Neural progenitor cell (in vitro differentiated cells): ENCODE measurements at places on chromosomes 2 and 18.

DNA sequence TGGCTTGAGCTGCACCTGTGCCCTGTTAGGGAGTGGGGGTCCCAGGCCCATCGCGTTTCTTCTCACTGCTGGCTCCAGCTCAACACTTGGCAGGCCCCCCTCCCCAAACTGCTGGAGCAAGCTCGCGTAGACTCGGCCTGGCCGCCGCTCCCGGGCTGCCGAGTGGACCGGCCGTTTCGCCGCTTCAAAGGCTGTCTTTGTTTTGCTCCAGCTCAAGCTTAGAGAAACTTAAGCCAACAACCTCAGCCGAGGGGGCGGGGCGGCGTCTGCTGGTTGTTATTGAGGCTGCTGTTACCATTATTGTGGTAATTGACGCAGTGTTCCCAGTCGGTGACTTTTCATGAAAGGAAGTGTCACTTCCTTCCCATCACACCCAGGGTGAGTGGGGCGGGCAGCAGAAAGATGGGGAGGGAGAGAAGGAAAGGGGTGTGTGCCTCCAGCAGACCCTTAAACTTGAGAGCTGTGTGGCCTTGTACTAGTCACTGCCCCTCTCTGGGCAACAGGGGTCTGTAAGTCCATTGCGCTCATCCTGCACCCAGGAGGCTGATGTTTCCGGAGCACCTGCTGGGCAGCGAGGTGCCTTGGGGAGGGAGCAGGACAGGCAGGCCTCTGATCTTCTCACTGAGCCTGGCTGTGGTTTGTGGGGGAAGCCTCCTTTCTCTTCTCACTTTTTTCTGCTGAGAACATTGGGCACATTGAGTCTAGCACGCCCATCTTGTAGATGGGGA is 2.1 kb downstream of the ARID5A start:
- peak; percentile 95 for DNase-seq

- DNase-seq = no peak
These were observed 102.7 kb downstream of the MAP2 start for GRCh38 chr2:209526561-209526960.

DNA sequence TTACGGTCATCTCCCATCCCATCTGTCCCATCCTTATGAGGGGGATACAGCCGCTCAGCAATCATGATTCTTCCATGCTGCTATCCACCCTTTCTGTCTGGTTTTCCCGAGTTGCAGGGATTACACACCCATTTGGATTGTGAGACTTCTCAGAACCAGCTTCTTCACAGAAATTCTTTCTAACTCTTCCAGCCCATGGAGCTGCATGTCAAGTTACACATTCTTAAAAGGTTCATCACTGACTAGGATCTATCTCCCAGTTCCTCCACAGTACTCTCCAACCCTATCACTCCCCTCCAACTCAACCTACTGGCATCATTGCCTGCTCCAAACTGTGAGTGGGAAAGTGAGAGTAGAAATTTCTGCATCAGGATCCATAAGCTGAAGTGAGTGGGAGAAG is 558.2 kb upstream of the TNP1 start:
- no peak for DNase-seq

DNA sequence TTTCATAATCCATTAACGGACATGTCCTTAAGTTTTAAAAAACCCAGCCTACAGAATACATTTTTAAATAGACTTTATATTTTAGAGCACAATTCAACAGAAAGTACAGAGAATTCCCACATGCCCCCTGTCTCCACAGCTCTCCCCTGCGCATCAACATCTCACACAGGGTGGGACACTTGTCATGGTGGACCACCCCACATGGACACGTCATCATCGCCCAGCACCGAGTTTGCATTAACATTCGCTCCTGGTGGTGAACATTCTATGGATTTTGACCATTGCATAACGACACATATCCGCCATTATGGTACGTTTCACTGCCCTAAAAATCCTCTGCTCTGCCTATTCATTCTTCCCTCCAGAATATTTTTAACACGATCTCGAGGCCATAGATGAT is 1.1 kb upstream of the KCNF1 start:
- DNase-seq = no peak

GRCh38 chr2:123512547-123512946 is 512.5 kb upstream of the CNTNAP5 start:
- no peak for DNase-seq

DNA sequence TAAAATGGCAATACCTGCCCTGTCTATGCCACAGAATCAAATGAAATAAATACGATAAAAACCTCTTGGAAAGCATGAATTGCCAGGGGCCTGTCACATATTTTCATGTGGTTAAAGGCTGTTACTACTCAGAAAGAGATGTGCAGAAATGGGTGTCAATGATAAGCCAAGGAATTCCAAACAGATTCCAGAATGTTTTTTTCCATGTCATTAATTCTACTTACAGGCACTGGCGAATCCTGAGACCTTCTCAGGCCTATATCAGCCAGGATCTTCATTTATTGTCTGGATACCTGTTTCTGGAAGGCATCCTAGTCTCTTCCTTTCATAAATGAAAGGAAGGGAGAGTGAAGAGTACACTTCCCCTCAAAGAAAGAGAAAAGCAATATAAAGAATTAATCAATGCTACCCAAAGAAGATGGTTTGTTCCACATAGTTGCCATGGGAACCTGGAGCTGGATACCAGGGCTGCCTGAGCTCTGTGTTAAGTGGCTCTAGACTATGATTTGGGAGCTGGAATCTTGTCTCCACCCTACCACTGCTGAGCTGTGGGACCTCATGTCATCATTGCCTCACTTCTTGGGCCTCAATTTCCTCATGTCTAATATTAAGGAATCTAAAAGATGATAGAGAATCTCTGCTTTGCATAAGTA is 335.1 kb upstream of the SKOR2 start:
- no peak for DNase-seq

- no peak for DNase-seq
These were observed 60.6 kb downstream of the ZCCHC2 start for GRCh38 chr18:62583376-62583775.

DNA sequence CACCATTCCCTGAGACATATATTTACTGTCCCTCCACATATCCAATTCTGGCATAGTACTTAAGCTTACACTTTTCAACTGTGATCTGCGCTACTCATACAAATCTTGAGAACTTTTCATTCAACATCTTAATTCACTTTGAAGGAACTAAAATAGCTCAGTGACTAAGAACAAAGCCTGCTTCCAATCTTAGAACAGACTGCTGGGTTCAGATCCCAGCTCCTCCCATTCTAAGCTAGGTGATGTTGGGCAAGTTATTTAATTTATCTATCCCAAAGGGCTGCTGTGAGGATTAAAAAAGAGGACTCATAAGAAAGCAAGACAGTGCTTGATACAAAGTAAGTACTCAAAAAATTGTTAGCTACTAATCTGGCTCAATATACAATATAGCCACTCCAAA is 57.9 kb downstream of the UGP2 start:
- no peak for DNase-seq

DNA sequence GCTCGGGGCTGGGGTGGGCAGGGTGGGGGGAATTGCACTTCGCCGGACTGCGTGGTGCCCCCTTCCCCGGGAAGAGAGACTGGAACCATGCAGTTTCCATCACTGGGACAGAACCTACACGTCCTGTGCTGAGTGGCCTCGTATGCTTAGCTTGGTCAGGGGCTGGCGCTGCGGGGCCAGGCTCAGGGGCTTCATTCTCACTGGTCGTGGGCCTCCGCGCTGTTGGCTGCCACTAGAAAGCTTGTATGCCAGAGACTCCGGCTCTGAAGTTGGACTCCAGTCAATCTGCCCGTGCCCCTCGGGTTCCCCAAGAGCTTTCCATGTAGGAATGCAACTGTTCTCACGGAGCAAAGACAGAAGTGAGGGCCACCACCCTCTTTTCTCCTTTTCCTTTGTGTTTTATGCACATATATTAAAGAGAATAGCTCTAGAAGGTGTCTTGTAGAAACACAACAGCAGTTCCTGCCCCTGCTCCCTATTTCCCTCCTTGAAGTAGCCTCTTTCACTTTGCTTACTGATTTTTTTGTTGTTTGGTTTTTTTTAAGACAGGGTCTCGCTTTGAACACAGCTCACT is 64.0 kb upstream of the YWHAQ start:
- DNase-seq = no peak

GRCh38 chr18:51716277-51716676 is 518.8 kb upstream of the MEX3C start:
- DNase-seq = no peak

DNA sequence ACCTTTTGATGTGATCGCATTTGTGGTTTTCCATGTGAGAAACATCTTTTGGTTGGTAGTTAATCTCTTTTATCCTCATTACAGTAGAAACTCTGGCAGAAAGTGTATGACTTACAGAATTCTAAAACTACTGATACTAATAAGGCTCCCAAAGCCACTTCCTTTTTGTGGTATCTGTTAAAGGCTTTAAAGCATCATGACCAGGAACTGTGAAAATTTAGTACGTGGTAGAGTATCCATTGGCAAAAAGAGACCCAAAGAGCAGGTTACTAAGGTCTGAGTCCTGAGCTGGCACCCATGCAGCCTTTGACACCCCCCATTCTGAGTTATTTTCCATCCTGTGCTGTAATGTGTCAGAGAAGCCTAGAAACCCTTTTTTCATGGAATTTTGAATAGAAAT is 94.5 kb downstream of the DPP4 start:
- DNase-seq = no peak

DNA sequence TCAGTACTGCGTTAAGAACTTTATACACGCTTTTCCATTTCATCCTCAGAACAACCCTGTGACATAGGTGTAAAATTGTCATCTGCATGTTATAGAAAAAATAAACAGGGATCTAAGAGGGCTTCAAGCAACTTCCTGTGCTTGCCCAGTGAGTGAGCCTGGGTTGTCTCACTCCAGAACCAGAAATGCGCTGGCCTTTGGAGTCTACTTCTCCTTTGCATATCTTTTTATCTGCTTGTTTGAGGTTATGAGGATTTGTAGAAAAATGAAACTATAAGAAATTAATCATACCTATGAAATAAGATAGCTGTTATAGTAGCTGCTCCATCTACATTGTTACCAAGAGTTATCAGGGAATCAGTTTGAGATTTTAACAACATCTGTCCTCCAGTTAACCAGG is 55.3 kb upstream of the CABYR start:
- DNase-seq = no peak

GRCh38 chr2:113284476-113284875 is 5.8 kb upstream of the PAX8 start:
- no peak for DNase-seq

- DNase-seq = no peak
These were observed 13.5 kb downstream of the ABCG8 start for GRCh38 chr2:43852196-43852730.

- DNase-seq = no peak
These were observed 53.8 kb downstream of the SKA1 start for GRCh38 chr18:50428531-50429206.

DNA sequence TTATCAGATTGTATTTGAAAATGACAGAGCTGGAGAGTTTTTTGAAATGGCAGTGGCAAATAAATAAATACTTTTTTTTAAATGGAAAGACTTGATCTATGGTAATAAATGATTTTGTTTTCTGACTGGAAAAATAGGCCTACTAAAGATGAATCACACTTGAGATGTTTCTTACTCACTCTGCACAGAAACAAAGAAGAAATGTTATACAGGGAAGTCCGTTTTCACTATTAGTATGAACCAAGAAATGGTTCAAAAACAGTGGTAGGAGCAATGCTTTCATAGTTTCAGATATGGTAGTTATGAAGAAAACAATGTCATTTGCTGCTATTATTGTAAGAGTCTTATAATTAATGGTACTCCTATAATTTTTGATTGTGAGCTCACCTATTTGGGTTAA is 30.9 kb downstream of the CD28 start:
- no peak for DNase-seq

GRCh38 chr2:120508567-120509041 is 162.7 kb downstream of the INHBB start:
- no peak for DNase-seq

- DNase-seq = no peak
These were observed 261.3 kb downstream of the SOX11 start for GRCh38 chr2:5953525-5953924.

DNA sequence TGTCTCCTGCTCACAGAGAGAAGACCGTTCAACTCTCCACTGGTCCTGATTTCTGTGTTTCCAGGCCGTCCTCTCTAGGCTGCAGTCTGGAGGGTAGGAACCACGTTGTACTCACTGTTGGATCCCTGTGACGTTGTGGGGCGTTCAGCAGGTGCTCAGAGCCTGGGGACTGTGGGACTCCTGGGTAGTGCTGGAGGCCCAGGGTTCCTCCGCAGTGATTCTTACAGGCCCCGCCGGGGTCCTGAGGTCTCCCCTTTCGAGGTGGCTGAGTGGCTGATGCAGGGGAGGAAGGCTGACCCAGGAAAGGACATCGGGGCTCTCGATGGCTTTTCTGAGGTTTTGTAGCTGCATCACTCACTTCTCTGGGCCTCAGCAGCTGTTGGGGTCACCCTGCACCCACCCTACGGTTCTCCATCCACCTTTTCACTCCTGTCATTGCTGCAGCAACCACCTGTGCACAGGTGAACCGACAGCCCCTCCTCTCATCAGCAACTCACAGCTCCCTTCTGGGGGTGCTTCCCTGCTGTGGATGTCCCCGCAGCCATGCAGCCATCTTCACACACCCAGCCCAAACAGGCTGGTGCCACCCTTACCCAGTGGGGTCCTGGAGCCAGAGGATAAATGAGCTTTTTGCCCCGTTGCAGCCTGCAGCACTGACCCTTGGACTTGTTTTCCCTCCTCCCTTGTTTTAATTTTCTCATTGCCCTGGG is 169.6 kb upstream of the HDAC4 start:
- no peak for DNase-seq

DNA sequence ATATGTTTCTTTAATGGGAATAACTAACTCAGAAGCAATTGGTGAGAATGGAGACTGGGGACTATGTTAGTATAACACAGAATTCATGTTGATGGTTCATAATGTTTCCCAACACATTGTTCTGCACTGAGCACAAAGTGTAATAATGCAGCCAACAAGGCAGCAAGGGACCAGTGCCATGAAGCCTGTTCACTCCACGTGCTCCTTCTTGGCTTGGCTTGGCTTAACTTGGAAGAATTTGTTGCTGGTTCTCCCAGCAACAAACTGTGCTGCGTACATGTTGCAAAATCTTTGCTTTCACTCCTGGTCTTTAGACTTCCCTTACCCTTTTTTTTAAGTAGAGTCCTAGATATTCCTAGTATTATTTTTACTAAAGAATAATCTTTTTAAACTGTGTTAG is 129.7 kb downstream of the MAP3K20 start:
- DNase-seq = no peak

- DNase-seq = no peak
These were observed 384.6 kb downstream of the NRXN1 start for GRCh38 chr2:50647381-50647780.
